ENCODE measurements at places on chromosomes 2 and 18. TPM values are rescaled to one million over a fixed set of nuclear protein-coding genes. Genes with fewer than 3 reads are reported as not detected.
A peak's percentile ranks its signal among the peaks of the same experiment; 100 is the strongest.

Gene HOXD1
- total RNA-seq, result not detected

Gene TMEM214
- 18.3 TPM for total RNA-seq

Gene SLC9A4
- not detected for total RNA-seq

Gene BCL2
- 4.8 TPM for total RNA-seq

Gene BBS5
- 9.5 TPM for total RNA-seq

Gene IGFBP5
- total RNA-seq, result 157 TPM

- peak; percentile 95 for DNase-seq
Observed at GRCh38 chr2:60881047-60881932, at the start of gene REL. REL (plus strand) TSS chr2:60881574; CDS start chr2:60881841, 267 bp downstream.

DNA sequence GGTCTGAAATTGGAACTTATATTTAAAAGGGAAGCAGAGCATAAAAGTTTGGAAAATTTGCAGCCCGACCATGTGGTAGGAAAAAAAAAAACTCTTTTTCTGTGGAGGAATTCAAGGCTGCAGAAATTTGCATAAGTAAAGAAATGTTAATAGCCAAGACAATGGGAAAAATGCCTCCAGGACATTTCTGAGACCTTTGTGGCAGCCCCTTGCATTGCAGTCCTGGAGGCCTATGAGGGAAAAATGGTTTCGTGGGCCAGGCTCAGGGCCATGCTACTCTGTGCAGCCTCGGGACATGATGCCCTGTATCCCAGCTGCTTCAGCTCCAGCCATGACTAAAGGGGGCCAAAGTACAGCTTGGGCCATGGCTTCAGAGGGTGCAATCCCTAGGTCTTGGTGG, 71.9 kb upstream of the SLC16A14 start:
- DNase-seq, result no peak

- DNase-seq, result no peak
Observed at GRCh38 chr18:61939046-61939674, 46.4 kb upstream of the RNF152 start.

DNA sequence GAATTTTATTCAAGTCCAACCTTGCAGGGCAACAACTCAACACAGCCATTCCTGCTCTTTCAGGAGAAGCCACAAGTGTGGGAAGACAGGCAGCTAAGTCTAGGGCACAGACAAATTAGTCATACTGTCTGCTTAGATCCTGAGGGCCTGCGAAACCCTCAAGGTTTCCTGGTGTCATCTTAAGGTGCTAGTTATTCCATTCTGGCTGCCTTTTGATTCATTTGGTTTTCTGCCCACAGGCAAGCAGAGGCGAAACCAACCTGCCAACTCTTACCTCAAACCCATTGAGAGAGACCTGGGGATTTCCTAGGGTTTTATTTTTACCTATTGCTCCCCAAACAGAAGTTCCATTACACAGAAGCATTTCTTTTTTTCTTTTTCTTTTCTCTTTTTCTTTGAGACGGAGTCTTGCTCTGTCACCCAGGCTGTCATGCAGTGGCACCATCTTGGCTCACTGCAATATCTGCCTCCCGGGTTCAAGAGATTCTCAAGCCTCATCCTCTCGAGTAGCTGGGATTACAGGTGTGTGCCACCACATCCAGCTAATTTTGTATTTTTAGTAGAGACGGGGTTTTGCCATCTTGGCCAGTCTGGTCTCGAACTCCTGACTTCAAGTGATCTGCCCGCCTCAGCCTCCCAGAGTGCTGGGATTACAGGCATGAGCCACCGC, 23.7 kb upstream of the SCYGR1 start:
- DNase-seq, result no peak

DNA sequence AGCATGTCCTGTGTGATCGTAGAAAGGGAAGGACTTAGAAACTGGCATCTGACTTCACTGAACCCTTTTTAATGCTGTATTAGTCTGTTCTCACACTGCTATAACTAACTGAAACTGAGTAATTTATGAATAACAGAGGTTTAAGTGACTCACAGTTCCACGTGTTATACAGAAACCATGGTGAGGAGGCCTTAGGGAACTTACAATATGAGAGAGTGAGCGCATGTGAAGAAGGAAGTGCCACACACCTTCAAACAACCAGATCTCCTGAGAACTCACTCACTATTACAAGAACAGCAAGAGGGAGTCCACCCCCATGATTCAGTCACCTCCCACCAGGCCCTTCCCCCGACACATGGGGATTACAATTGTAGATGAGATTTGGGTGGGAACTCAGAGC, 811.3 kb downstream of the CPS1 start:
- DNase-seq, result no peak

- DNase-seq, result no peak
Observed at GRCh38 chr2:187358531-187358930, 89.5 kb downstream of the CALCRL start.

GRCh38 chr2:28620801-28621171, 124.9 kb downstream of the PLB1 start:
- no peak for DNase-seq
